Dermis blood vessel endothelial cell (primary cell): ENCODE measurements at places on chromosomes 2 and 18. TPM values are rescaled to one million over a fixed set of nuclear protein-coding genes. Genes with fewer than 3 reads are reported as not detected.

GRCh38 chr2:177171418-177171865, 41.2 kb upstream of the HNRNPA3 start:
- DNase-seq, result no peak

- DNase-seq, result no peak
These were observed 52.4 kb downstream of the STK39 start for GRCh38 chr2:168194784-168195522.

DNA sequence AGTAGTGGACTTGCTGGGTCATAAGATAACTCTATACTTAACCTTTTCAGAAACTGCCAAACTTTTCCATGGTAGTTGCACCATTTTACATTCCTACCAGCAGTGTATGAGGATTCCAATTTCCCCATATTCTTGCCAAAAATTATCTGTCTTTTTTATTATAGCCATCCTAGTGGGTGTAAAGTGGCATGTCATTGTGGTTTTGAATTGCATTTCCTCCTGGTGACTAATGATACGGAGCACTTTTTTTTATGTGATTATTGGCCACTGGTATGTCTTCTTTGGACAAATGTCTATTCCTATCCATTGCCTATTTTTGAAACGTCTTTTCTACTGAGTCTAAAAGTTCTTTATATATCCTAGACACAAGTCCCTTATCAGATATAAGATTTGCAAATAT, 44.3 kb downstream of the CACNB4 start:
- DNase-seq, result no peak

DNA sequence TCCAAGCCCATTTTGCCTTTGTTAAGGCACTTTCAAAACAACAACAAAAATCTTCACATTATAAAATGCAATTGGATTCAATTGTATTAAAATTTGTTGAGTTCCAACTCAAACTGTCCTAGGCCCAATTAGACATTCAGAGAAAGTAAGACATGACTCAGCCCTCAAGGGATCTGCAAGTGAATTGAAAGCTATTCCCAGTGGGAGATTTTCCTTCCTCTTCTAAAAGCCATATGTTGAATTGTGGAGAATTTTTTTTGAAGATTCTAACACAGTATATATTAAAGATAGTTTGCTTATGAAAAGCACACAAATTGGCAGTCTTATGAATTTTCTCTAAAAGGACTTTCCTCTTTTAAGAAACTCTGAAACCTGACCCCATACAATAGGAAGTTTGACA, 268.0 kb upstream of the PARD3B start:
- DNase-seq, result no peak

DNA sequence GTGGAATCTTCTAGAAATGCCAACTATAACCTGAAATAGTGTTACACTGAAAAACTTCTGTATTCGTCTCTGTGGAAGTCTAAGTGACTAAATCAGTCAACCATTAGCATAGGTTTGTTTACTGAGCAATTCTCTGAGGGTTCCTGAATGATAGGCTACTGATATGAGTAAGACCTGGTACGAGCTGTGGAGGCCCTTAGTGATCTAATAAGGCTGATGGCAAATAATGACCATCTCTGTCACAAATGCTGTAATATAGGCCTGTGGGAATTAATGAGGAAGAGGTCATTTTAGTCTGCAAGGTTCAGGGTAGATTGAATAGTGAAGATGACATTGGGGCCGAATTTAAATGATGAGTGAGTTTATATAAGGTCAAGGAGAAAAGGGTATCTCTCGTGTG, 82.5 kb downstream of the MGAT5 start:
- DNase-seq, result no peak

- DNase-seq, result no peak
These were observed 241.7 kb downstream of the ATAD2B start for GRCh38 chr2:23685181-23685580.

TLX2 gene
- 0.17 TPM in 1 of 2 replicates, not detected in the other for total RNA-seq

- DNase-seq, result no peak
These were observed 179.9 kb downstream of the PTH2R start for GRCh38 chr2:208586516-208586915.

GAREM2 gene
- total RNA-seq, result 0.37 and 0.68 TPM in 2 replicates

IL36A gene
- not detected in 2 replicates for total RNA-seq

- DNase-seq, result no peak
These were observed 734 bp downstream of the SLC25A12 start for GRCh38 chr2:171893196-171893823.

DNA sequence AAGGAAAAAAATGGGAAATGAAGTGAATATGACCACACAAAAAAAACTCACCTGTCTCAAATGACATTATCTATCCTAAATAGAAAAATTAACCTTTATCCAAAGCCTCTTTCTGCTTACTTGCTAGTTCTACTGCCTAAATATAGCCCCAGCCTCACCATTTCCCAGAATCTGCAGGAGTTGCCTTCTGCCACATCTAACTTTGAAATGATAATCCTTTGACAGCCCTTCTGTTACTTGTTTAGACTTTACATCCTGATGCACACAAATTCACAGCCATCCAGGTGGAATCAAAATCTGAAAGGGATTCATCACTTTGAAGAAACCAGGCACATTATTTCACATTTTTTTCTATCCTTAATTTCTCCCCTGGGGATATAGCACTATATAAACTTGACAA, 1356.2 kb upstream of the NXPH2 start:
- DNase-seq, result no peak

- DNase-seq, result no peak
These were observed 481.0 kb downstream of the TNS1 start for GRCh38 chr2:217521820-217522219.

- no peak for DNase-seq
These were observed 92.4 kb upstream of the LCLAT1 start for GRCh38 chr2:30354621-30355020.

ERICH2 gene
- not detected in 2 replicates for total RNA-seq
